NAMALWA (cell line): ENCODE measurements at places on chromosomes 3 and 15.

- no peak for DNase-seq
Measured at GRCh38 chr15:20348900-20349773, 192.5 kb downstream of the GOLGA6L6 start.

DNA sequence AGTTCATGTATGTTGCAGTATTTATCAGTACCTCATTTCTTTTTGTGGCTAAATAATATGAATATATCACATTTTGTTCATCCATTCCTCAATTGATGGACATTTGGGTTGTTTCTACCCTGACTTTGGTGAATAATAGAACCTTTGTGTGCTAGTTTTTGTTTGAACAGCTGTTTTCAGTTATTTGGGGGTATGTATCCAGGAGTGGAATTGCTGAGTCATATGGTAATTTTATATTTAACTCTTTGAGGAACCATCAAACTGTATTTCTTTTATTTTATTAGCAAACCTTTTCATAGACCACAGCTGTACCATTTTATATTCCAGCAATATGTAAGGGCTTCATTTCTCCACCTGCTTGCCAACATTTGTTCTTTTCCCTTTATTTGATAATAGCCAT lies 38.4 kb upstream of the RBM5 start:
- DNase-seq: no peak

DNA sequence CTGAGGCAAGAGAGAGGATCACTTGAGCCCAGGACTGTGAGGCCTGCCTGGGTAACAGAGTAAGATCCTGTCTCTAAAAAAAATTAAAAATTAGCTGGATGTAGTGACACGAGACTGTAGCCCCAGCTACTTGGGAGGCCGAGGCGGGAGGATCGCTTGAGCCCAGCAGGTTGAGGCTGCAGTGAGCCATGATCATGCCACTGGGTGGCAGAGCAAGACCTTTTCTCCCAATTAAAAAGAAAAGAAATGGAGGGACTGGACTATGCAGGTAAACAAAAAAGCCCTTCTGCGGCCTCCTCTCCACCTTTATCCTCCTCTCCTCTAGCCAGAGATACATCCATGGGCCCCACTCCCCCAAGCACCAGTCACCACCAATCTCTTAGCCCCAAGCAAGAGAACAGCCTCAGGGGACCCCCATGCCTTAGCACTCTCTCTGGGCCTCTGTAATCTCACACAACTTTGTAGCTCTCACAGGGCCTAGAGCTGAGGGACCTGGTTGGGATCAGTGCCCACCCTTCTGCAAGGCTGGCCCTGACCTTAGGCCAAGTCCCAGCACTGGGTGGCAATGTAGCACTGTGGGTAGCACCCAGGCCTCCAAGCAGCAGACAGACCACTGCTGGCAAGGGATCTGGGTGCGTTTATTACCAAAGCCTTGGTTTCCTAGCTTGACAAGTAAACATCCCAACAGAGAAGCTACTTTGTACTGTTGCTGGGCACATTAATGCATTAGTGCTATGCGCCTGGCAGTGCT lies 43.4 kb downstream of the FAM174B start:
- no peak for DNase-seq

DNA sequence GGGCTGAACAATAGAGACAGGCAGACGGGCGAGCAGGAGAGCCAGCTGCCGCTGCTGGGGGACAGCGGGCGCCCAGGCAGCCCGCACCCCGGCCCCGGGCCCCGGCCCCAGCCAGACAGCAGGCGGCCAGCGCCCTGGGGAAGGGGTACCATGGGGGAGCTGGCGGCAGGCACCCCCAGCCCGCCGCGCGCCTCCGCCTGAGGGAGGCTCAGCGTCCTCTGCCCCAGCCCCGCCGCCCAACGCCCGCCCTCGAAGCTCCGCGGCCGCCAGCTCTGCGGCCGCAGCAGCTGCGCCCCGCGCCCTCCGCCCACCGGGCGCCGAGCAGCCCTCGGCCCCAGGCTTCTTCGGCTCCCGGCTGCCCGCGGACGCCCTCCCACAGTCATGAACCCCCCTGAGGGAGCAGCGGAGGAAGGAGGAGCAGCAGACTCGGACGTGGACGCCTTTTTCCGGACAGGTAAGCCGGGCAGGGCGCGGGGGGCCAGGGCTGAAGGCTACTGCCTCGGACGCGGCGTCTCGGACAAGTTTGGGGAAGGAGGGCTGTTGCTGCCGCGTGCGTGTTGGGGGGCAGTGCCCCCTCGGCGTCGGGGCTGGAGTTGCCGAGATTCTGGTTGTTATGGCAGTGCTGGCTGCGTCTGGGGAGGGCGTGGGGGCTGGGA lies 41.6 kb upstream of the ROPN1 start:
- no peak for DNase-seq

GRCh38 chr15:55915221-55915620 lies 78.2 kb downstream of the NEDD4 start:
- DNase-seq: no peak

DNA sequence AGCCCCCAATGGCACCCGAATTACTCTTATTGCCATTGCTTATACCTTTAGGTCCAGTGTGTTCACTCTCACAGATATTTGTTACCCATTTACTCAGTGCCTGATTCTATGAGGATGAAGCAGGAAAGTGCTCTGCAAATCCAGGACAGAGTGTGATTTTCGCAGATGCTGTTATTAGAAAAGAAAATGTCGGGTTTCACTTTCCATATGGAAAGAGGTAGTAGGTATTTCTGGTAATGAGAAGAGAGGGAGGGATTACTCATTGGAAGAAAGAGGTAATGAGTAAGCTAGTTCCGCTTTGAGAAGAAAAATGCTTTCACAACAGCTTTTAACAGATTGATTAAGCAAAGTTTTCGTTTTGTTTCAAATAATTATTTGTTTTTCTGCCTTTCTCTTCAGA lies 336.3 kb upstream of the CFAP20DC start:
- peak; percentile 1 for DNase-seq

DNA sequence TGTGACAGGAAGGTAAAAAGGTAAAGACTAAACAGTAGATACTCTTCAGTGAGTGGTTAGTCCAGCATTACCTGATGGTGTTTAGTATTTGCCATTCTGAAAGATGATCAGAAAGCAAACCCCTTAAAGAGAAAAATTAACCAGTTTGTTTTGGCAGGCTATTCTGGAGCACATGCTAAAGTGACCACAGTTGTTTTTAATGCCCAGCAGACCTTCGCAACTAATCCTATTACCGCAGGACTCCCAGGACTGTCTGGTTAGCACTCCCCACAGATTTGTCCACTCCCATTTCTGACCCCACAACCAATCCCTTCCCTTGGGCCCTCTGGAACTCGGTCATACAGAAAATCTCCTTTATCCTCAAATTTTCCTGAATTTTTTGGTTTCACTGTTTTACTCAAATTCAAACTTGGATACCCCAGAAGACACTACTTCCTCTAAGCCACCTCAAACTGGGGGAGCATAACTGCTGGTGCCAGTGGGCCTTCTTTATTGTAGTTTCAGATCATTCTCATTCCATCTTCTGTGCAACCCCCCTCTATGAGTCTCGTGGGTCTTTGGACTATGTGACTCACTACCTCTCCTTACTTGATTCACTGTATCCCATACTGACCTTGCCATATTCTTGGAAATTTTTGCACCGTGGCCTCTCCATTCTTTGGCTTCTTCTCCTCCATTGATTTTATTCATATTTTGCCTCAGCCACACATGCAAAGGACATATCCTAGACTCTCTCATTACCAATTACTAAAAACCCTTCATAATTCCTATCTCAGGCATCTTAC lies 104.4 kb downstream of the RBMS3 start:
- DNase-seq: no peak
